ENCODE measurements at places on chromosomes 3 and 15.

GRCh38 chr3:146099316-146099715, 61.7 kb downstream of the PLOD2 start:
- DNase-seq = no peak

- no peak for DNase-seq
These were observed 3.8 kb upstream of the FEZF2 start for GRCh38 chr3:62376906-62377877.

GRCh38 chr15:71066983-71067382, 48.3 kb upstream of the THSD4 start:
- no peak for DNase-seq

GRCh38 chr15:81254916-81255290, 58.2 kb downstream of the IL16 start:
- no peak for DNase-seq

DNA sequence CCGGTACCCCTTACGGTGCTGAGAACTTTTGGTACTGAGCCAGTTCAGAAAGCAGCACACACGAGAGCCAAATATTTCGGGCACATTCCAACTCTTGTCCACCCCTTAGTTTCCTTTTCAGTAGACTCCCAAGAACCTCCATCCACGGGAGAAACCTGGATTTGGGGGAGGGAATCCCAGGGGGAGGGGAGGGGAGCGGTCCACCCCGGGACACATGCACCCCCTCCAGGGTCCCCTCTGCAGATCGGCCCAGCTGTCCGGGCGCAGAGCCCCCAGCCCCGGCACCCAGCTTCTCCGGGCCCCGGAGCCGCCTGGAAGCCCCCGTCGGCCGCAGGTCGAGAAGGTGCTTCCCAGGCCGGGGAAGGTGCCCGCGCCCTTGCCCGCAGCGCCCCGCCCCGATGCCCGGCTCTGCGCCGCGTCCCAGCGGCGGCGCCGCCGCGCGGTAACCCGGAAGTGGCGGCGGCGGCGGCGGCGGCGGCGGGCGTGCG, 455 bp upstream of the ABHD17C start:
- no peak for DNase-seq

- no peak for DNase-seq
These were observed 157.8 kb downstream of the SV2B start for GRCh38 chr15:91257746-91258414.

DNA sequence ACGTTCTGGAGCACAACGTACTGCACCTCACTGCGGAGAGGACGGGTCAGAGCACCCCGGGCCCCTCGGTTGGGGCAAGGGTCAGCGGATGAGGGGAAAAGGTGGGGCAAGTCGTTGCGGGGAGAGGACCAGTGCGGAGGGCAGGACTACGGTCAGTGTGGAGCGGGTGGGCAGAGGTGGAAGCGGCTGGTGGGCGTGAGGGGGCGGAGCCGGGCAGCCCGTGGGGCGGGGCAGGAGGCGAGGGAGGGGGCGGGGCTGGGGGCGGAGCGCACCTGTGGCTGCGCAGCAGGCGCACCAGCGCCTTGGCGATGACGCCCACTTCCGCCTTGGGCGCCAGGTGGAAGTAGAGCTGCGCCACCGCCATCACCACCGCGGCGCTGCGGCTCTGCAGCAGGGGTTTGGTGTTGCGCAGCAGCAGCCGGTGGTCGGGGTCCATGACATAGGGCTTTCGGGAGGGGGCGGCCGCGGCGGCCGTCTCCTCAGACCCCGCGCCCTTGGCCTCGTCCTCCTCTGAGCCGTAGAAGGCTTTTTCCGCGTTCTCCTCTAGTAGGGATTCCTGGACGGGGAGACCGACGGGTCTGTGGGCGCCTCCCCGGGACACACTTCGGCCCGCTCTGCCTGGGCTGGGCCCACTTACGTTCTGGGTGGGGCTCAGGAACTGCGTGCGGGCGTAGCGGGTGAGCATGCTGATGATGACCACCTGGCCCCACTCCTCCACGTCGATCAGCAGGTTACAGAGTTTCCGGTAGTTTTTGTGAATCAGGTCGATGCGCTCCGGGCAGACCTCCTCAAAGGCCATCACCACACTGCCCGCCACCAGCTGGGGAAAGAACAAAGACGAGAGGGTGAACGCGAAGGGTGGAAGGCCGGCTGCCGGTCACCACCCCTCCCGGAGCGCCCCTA, 29.2 kb downstream of the AP3B2 start:
- DNase-seq = peak; percentile 85

GRCh38 chr3:47054412-47054811, 74.9 kb downstream of the NBEAL2 start:
- DNase-seq = no peak

GRCh38 chr3:164608554-164609276, 469.6 kb downstream of the SI start:
- no peak for DNase-seq

GRCh38 chr3:133744241-133744640, 2.0 kb upstream of the TF start:
- no peak for DNase-seq

GRCh38 chr3:111237946-111238345, 166.3 kb downstream of the NECTIN3 start:
- DNase-seq = no peak

DNA sequence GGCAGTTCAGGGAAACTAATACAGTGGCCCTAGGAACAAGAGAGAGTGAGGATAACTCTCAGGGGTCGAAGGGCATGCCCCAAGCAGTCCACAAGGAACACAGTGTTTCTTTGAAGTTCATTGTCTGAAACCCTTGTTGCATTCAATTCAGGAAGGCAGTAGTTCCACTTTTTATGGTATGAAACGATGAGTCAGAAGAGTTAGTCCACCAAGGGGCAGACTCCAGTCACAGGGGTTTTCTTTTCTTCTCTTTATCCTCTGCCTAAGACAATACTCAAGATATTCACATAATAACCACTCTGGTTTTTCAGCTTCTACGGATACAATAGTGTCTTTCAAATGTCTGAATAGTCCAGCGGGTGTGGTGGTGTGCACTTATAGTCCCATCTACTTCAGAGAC, 23.7 kb upstream of the TICRR start:
- no peak for DNase-seq

GRCh38 chr3:105906836-105907235, 38.0 kb upstream of the CBLB start:
- no peak for DNase-seq

DNA sequence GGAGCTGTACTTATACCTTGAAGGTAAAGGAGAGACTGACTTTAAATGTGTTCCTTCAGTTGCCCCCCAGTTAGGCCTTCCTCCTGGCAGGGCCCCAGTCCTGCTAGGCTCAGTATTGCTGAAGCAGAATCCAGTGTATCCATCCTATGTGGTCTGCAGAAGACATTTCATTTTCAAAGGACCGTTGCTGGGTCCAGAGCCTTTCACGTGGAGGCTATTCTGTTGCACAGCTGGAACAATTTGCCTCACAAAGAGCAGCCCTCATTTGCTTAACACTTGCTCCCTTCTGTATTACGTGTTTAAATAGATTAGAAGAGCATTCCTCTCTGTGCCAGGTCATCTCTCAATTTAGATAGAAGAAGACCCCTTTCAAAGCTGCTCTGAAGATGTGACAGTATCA, 78.9 kb upstream of the CFAP20DC start:
- DNase-seq = no peak

GRCh38 chr3:102510663-102511062, 75.8 kb downstream of the ZPLD1 start:
- no peak for DNase-seq

DNA sequence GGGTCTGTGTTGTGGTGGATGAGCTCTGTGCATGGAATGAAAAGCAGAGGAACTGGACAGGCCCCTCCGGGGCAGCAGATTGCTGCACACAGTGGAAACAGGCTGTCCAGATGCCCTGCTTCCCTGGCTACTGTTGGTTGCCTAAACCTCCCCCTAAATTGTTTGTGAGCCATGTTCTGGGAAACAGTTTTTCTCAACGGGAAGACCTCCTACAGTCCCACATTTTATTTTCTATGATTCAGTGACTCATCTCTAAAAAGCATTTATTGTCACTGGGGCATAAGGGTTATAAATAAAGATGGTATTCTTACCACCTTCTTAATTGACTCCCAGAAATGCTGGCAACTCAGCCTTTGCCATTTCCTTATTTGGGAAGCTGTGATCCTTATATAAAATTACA, 20.3 kb upstream of the PTPN9 start:
- no peak for DNase-seq

DNA sequence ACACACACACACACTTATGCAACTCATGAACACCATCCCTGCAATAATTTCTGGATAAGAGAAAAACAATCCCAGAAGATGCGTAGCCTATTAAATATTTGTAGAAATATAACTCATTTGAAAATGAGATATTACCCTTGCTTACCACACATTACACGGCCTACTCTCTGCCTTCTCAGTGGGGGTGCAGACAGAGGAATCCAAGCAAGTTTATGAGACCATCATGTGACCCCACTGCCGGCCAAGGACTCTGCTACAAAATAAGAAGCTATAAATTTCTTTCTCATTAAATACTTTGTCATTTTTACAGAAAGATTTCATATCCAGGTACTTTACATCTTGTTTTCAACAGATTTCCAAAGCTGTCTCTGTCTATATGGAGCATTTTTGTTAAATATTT, 286.3 kb downstream of the ZNF385D start:
- no peak for DNase-seq

DNA sequence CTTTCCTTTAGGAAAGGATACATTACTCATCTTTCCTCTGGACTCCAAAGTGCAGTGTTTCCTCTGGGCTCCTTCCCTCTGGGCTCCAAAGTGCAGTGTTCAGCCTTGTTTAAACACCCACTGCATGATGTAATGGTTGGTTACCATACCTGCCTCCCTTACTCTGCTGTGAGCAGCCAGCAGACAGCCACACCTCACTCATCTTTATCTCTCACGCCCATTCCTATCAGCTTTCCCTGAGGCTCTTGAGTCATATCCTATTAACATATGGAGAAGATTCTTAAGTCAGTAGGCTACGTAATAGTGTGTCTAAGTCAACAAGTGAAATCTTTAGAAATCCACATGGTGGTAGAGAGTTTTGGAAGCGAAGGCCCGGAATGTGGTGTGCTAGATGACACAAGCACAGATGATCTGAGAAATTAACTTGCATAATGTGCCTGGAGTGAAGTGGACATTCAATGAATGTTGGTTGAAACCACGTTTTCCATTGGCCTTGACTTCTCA, 97.2 kb upstream of the CTNNB1 start:
- DNase-seq = no peak

- DNase-seq = no peak
These were observed 80.3 kb downstream of the TFG start for GRCh38 chr3:100789579-100789978.

- DNase-seq = peak; percentile 95
These were observed at the start of gene TMEM108 for GRCh38 chr3:133038089-133038730. Gene TMEM108 (plus strand): TSS chr3:133038391.

- no peak for DNase-seq
These were observed 12.6 kb downstream of the PDHB start for GRCh38 chr3:58421004-58421403.

DNA sequence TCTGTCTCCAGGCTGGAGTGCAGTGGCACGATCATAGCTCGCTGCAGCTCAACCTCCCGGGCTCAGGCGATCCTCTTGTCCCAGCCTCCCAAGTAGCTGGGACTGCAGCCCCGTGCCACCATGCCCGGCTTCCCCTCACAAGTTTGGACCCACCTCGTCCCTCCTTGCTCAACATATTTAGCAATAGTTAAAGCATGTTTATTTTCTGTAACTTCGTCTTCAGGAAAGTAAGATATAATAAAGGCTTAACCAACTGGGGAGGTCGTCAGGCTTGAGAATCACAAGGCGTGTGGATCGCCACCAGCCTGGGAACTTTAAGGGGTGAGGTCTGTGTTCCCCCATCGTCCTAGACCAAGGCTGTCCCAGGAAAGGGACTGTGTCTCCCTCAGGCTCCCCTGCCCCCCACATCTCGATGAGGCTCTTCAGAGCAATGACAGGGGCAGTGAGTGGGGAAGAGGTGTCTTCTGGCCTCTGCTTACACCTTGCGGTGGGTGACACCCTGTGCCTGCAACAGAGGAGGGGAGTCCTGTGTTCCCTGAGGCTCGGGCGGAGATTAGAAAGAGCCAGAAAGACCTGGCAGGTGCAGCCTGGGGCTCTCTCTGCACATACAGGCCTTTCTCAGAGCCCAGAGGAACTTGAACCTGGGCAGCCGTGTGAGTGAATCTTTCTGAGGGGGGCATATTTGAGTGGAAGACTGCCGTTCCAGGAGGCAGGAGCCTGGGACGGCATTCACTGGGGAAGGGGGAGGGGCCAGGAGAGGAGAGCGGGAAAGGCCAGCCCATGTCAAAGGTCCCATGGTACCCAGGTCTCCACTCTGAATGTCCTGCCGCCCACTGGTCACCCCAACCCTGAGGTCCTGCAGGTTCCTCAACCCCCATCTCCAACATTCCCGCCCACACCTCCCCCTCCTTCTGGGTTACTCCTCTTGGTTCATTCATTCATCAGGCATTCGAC, 152.3 kb downstream of the SMAD6 start:
- DNase-seq = no peak

- peak; percentile 51 for DNase-seq
These were observed 59.1 kb downstream of the TRIM42 start for GRCh38 chr3:140736863-140737460.

GRCh38 chr15:28094732-28095521, 4.2 kb downstream of the OCA2 start:
- peak; percentile 52 for DNase-seq
